ENCODE measurements at places on chromosomes 7 and 10. TPM values are rescaled to one million over a fixed set of nuclear protein-coding genes. Genes with fewer than 3 reads are reported as not detected.

DNA sequence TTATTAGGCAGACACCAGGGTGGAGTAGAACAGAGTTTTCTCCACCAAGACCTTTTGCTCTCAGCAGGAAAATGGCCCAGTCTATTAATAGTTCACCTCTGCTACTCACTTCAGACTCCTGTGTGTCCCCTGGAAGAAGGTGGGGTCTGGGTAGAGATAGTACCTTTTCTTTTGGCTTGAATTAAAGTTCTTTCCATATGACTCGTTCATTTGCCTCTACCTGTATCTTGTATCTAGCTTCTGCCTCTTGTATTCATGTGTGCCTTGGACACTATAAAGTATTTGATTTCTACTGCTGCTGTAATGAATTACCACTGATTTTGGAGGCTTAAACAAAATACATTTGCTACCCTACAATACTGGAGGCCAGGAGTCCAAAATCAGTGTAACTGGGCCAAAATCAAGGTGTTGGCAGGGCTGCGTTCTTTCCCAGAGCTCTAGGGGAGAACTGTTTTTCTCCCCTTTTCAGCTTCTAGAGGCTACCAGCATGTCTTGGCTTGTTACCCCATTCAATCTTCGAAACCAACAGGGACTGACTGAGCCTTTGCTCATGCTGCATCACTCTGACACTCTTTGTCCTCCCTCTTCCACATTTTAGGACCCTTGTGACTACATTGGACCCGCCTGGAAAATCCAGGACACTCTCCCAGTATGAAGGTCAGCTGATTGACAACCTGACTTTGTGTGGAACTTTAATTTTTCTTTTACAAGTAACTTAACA is 155.6 kb upstream of the PRSS58 start:
- DNase-seq, result no peak

- no peak for DNase-seq
Measured at GRCh38 chr7:41706228-41706930, 3.5 kb upstream of the INHBA start.

GRCh38 chr7:97818066-97818663 is 54.0 kb downstream of the ASNS start:
- no peak for DNase-seq

GRCh38 chr7:113085781-113086390 is 741 bp downstream of the GPR85 start:
- no peak for DNase-seq

GRCh38 chr10:128896963-128897362 is 570.1 kb upstream of the MGMT start:
- DNase-seq, result no peak

GRCh38 chr10:126857178-126857806 is 47.9 kb upstream of the DOCK1 start:
- DNase-seq, result no peak

- no peak for DNase-seq
Measured at GRCh38 chr10:91536111-91536510, 96.8 kb downstream of the PPP1R3C start.

DNA sequence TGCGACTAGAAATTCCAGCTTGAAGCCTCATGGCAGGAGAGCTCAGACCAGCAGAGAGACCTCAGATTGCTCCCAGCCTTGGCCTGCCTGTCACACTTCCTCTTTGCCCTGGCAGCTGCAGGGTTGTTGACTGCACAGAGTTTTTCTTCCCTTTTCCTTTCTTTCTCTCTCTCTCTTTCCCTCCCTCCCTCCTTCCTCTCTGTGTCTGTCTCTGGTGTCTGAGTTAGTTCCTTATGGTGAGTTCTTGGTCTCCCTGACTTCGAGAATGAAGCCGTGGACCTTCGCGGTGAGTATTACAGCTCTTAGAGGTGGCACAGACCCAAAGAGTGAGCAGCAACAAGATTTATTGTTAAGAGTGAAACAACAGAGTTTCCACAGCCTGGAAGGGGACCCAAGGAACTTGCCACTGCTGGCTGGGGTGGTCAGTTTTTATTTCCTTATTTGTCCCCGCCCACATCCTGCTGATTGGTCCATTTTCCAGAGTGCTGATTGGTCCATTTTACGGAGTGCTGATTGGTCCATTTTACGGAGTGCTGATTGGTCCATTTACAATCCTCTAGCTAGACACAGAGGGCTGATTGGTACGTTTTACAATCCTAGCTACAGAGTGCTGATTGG is 266.3 kb downstream of the RPS24 start:
- DNase-seq, result no peak

DNA sequence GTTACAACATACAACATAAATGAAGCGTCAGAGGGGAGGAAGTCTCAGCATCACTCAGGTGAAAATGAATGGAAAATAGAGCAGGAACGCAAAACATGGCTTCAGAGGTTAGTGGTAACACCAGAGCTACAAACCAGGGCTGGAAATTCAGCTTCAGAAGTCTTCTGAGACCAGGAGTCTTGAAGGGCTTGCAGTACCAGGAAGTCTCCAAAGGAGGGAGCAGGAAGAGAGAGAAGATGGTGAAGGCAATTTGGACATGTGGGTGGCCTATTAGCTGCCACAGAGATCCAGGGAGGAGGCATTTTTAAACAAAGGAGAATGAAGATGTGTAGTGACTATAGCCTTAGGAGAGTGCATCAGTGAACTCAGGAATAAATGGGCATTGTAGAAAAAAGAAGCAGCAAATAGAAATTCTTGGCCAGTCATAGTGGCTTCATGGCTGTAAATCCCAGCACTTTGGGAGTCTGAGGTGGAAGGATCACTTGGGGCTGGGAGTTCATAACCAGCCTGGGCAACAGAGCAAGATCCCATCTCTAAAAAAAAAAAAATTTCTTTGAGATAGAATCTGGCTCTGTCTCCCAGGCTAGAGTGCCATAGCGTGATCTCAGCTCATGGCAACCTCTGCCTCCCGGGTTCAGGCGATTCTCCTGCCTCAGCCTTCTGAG is 9.3 kb upstream of the TET1 start:
- DNase-seq, result no peak

GRCh38 chr10:86438091-86438749 is 71.6 kb upstream of the GRID1 start:
- no peak for DNase-seq

GRCh38 chr7:45026984-45027773 is 27.2 kb downstream of the CCM2 start:
- DNase-seq, result no peak

DNA sequence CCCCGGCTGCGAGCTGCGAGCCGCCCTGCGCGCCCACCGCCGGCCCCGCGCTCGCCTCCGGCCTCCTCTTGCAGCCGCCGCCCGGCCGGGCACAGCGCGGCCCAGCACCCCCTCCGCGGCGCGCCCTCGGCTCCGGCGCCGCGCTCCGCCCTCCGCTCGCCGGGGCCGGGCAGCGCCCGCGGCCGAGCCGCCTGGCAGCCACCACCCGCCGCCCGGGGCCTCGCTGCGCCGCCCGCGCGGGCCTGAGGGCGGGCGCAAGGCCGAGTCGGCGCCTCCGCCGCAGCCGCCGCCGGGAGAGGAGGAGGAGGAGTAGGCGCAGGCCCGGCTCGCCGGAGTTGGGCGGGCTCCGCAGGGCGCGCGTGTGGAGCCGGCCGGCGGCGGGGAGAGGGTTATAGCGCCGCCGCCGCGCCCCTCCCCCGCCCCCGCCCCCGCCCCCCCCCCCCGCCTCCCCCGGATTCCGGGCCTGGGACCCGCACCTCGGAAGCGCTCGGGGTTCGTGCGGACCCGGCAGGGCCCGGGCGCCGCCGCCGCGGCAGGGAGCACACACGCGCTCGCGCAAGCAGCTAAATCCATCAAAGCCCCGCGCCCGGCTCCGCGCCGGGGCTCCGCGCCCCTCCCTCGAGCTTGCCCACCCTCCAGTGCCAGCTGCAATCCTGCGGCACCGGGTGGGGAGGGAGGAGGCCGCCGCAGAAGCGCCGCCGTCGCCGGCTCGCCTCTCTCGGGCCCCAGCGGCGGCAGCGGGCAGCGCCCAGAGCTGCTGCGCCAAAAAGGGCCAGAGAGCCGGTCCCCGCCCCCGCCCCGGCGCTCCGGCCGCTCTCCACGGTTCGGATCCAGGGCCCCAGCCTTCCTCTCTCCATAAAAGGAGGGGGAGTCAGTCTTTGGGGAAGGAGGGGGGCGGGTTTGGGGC is at the start of gene PDGFA:
Gene PDGFA, minus strand, starts transcription at position 363 of the 907 bp plus-strand sequence. CDS start 845 bp downstream, outside the sequence.
- DNase-seq, result no peak

- DNase-seq, result no peak
Measured at GRCh38 chr7:139738101-139738489, 39.7 kb downstream of the HIPK2 start.

- no peak for DNase-seq
Measured at GRCh38 chr10:127978481-127978880, 71.6 kb downstream of the PTPRE start.

DNA sequence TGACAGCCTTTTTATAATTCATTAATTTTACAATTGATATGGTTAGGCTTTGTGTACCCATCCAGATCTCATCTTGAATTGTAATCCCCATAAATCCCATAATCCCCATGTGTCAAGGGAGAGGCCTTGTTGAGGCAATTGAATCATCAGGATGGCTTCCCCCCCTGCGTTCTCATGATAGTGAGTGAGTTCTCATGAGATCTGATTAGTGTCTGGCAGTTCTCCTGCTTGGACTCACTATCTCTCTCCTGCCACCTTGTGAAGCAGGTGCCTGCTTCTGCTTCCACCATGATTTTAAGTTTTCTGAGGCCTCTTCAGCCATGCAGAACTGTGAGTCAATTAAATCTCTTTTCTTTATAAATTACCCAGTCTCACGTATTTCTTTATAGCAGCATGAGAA is 165.7 kb upstream of the GNAI1 start:
- no peak for DNase-seq

- DNase-seq, result no peak
Measured at GRCh38 chr7:35908331-35909216, 107.7 kb downstream of the SEPTIN7 start.

DNA sequence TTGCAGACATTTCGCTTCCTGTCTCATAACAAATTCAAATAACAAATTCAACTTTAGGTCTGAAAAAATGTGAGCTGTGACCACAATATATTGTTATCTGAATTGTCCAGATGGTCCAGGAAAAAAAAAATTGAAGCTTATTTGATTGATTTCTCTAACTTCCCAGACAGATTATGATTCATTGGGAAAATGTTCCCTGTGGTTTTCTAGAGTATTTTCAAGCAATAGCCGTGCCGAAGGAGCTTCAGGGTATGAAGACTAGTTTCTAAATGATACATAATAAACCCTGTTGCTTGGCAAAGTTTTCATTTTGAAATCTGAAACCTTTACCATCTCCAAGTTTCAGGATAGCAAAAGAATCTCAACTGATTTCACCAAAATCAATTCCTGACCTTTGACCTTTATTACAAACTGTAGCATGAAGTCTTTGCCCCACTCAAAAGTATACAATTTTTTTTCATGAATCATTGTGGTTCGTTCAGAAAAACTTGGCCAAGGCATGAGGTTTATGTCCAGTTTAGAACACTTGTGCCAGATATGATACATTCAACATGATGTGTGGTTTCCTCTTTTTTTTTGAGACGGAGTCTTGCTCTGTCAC is 109.9 kb downstream of the JCAD start:
- no peak for DNase-seq

GRCh38 chr7:100893910-100894721 is 1.6 kb downstream of the ACHE start:
- no peak for DNase-seq

- no peak for DNase-seq
Measured at GRCh38 chr10:69814251-69814650, 12.5 kb downstream of the COL13A1 start.

- no peak for DNase-seq
Measured at GRCh38 chr7:50068026-50068425, 25.0 kb downstream of the ZPBP start.

- DNase-seq, result no peak
Measured at GRCh38 chr10:49615213-49615612, 1.4 kb downstream of the CHAT start.

DNA sequence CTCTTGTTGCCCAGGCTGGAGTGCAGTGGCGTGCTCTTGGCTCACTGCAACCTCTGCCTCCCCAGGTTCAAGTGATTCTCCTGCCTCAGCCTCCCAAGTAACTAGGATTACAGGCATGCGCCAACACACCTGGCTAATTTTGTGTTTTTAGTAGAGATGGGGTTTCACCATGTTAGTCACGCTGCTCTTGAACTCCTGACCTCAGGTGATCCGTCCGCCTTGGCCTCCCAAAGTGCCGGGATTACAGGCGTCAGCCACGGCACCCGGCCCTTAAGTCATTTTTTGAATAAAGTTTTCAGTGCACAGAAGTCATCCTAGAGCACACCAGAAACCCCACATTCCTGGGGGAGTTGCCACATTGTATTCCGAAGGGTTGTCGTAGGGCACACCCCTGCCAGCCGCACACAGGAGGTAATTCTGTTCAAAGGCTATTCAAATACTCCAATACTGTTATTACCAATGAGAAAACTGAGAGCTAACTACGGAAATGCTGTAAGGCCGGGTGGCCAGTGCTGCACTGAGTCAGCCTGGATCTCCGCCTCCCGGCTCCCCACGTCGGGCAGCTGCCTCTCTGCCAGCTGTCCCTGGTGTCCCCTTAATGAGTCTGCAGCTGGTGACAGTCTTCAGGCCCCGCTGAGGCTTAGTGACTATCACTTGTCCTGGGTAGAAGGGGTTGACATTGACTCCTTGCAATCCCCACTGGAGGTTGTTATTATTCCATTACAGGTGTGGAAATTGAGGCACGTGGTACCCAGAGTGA is 8.6 kb upstream of the RFC2 start:
- no peak for DNase-seq

- DNase-seq, result no peak
Measured at GRCh38 chr7:100008525-100008924, 6.9 kb upstream of the ZKSCAN1 start.

GRCh38 chr10:119516381-119517234 is 25.9 kb downstream of the RGS10 start:
- no peak for DNase-seq

GRCh38 chr10:114271075-114271778 is 32.2 kb downstream of the VWA2 start:
- DNase-seq, result no peak

DNA sequence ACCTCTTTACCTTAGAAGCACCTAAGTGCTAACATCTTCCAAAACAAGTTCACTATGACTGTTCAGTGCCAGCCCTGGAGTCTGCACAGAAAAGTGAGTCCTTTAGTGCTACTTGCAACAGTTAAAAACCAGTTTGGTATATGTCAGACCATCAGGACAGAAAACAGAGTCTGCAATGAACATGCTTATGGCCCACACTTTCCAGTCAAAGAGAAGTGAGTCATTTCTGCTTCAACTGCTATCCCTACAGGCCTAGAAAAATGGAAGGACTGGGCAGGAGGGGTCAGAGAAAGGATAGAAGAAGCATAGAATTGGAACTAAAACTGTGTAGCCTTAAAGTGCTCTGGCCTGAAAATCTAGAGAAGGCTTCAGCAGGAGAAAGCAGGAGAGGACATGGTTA is 108.0 kb downstream of the PDE1C start:
- no peak for DNase-seq

PNLIPRP3 gene
- not detected for polyA plus RNA-seq

CFAP70 gene
- polyA plus RNA-seq, result 11.9 TPM

LIPA gene
- polyA plus RNA-seq, result 57.6 TPM

ITPRID1 gene
- not detected for polyA plus RNA-seq

GRID2IP gene
- polyA plus RNA-seq, result 1.1 TPM

AVL9 gene
- polyA plus RNA-seq, result 29.8 TPM

CXCL12 gene
- 420 TPM for polyA plus RNA-seq

TMEM229A gene
- 0.12 TPM for polyA plus RNA-seq

ADCY1 gene
- polyA plus RNA-seq, result 3.6 TPM

PTF1A gene
- not detected for polyA plus RNA-seq

OR6B1 gene
- 0.03 TPM for polyA plus RNA-seq

ENKUR gene
- 3.4 TPM for polyA plus RNA-seq

AOAH gene
- polyA plus RNA-seq, result 3.3 TPM
